GM06990 (cell line): ENCODE measurements at places on chromosomes 16 and 17.

DNA sequence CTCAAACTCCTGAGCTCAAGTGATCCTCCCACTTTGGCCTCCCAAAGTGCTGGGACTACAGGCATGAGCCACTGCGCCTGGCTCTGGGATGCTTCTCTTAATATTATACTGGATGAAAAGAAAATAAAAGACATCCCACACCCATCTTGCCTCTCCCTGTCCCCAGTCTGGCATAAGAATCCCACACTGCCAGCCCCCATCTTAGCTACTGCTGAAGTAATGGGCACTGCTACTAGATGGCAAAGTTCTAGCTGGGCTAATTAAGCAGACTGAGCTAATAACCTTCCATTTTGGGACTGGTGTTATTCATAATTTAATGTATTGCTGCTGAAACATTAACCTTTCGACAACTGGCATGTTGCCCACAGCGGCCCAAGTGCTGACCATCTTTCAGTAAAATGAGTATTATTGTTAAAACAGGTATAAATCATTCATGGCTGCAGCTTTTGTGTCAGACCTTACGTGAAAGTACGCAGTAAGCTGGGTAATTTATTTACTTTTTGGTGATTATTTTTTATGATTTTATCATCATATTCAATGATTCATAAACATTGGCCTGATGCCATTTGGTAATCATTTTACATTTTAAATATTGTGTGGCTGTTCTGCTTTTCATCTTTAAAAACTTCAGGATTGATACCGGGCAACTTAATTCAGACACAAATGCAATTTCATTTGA is 47.4 kb upstream of the ZFHX3 start:
- DNase-seq: no peak

- DNase-seq: no peak
Observed at GRCh38 chr17:18916816-18917500, 35.0 kb upstream of the SLC5A10 start.

DNA sequence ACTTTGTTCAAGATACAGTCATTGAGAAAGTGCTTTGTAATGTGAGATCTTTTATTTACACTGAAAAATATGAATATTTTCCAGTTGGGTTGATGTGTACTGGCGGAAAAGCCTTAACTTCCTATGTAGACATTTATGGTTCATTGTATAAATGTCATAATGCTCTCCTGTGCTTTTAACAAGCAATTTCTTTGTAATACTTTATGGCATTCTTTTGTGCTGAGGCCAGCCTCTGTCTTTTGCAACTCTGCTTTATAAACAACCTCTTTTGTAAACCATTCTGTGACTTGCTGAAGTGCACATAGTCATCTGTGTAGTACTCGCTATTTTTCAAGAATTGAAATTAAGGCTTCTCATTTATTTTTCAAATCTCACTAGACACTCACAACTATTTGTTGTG is 291.2 kb downstream of the CDH11 start:
- no peak for DNase-seq

- DNase-seq: no peak
Observed at GRCh38 chr16:85782451-85782850, 16.9 kb downstream of the EMC8 start.

- no peak for DNase-seq
Observed at GRCh38 chr16:12781777-12782176, 21.9 kb downstream of the CPPED1 start.

GRCh38 chr16:56041556-56042140 is 149.6 kb upstream of the GNAO1 start:
- peak; percentile 6 for DNase-seq

DNA sequence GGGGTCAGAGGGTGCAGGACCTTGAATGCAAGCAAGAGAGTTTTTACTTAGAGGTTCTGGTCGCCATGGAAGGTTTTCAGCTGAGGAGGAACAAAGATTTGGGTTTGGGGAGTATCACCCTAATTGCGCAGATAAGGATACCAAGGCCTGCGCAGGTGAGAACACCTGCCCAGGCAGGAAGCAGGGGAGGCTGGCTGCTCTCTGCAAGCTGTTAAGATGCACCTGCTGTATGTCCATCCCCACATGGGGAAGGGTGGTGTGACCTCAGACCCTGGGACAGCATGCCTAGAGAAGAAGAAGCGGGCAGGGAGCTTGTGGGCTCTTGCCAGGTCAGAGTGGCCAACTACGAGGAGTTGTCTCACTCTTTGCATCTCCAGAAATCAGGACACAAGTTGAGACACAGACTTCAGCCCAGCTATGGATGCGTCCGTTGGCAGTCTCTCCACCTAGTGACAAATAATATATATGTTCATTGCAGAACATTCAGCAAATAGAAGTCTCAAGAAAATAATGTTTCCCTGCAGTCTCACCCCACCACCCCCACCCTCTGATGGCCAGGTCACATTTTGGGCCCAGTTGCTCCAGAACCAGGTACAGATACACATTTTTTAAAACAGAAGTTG is 77.7 kb downstream of the SREBF1 start:
- DNase-seq: no peak

GRCh38 chr17:7862692-7863437 is 5.1 kb downstream of the CYB5D1 start:
- no peak for DNase-seq

DNA sequence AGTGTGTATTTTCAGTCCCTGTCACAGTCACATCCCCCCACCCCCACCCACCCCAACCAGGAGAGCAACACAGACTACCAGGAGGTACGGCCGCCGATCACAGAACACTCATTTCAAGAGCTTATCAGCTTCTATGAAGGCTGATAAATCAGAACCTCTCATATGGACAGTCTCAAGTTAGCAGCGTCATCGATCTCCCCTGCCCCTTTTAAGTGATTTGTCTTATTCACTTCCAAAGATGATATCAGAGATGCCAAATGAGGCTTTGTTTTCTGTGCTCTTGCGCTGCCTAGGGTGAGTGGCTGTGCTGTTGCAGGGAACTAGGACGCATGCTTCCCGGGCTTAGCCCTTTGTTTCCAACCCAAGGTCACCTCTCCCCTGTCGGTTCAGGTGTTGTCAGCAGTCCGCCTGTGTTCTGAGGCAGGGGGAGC is 26.8 kb upstream of the PMFBP1 start:
- DNase-seq: no peak

GRCh38 chr17:45942284-45942683 is 47.9 kb downstream of the MAPT start:
- DNase-seq: no peak

DNA sequence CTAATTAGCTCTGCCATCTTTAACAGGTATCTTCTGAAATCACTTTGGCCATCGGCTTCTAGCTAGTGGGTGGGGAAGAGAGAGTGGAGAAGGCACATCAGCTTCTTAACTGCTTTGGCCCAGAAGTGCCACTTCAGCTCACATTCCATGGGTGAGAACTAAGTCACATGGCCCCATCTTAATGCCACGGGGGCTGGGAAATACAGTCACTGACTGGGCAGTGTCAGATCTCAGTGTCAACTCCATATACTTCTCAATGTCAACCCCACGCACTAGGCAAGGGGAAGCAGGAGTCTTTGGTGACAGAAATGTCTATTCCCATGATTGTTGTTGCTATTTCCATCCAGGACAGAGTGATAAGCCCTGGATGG is 29.4 kb downstream of the CCR7 start:
- no peak for DNase-seq

- DNase-seq: no peak
Observed at GRCh38 chr16:54927125-54928015, 3.3 kb upstream of the IRX5 start.

DNA sequence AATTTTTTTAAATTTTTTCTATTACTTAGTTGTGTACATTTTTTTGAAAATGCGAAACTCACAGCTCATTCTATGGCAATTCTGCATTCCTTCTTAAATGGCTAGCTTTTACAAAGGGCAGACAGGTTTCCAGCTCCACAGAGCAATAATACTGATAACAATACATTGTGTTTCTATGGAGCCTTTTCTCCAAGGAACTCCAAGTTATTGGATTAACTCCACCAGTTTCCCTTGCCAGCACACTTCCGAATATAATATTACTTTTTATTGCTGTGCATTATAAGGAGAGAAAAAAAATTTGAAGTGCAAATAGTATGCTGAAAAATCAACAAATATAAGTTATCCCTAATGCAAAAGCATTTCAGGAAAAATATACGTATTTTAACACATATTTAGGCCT is 127.5 kb upstream of the PSMD7 start:
- DNase-seq: no peak

DNA sequence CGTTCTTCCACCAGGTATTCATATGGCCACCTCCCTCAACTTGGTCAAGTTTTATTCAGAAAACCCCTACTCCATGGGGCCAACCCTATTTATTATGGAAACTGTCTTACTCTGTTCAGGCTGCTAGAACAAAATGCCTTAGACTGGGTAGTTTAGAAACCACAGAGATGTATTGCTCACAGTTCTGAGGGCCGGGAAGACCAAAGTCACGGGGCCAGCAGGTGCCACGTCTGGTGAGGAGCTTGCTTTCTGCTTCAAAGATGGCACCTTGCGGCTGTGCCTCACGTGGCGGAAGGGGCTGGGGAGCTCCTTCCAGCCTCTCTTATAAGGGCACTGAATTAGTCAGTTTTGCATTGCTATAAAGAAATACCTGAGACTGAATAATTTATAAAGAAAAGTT is 74.3 kb downstream of the AXIN2 start:
- no peak for DNase-seq

DNA sequence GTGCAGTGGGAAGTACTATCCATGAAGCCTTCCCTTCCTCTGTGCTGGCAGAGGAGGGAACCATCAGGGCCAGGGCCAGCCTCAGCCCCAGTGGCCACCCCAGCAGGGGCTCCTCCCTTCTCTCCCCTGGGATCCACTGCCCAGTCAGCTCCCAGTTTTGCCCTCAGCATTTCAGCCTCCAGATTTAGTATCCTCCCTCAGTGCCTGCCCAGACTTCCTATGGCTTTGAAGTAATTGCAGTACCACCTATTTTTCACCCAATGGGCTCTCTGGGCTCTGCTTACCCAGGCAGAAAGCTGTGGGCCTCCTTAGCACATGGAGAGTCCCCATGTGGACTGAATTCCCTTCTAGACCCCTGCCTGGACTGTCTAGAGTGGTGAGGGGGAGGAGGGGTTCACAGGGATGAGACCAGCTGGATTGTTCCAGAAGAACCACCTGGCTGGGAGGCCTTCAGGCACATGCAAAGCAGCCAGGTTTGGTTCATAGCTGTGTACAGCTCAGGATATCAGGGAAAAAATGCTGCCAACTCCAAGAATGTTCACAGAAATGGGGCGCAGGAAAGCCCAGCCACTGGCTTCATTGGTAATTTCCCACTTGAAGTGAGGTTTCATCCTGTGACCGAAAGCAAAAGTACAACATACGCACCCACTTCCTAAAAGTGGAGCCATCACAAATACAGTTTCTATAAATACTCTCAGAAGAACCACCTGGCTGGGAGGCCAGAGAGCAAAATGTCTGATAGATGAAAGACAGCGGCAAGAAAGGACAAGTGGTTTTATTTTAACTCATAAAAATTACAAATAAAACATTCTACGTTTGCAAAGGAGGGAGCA is 15.2 kb upstream of the HERPUD1 start:
- DNase-seq: peak; percentile 53

DNA sequence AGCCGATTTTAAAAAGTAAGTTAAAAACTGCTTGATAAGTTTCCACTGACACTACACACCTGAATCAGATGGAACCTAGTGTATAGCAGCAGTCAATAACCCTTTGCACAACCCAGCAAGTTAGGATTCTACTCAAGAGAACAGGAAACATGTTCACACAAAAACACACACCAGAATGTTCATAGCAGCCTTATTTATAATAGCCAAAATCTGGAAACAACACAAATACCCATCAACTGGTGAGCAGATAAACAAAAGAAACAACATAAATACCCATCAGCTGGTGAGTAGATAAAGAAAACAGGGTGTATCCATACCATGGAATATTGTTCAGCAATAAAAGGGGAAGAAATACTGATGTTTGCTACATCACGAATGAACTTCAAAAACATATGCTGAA is 2.7 kb upstream of the CDH11 start:
- DNase-seq: no peak

GRCh38 chr17:69528035-69528434 is 113.5 kb downstream of the MAP2K6 start:
- no peak for DNase-seq

- DNase-seq: no peak
Observed at GRCh38 chr17:75240394-75241142, 20.8 kb downstream of the GGA3 start.

GRCh38 chr16:30967795-30968194 is 10.2 kb downstream of the SETD1A start:
- no peak for DNase-seq

GRCh38 chr16:80994451-80994850 is 12.2 kb downstream of the CMC2 start:
- no peak for DNase-seq

DNA sequence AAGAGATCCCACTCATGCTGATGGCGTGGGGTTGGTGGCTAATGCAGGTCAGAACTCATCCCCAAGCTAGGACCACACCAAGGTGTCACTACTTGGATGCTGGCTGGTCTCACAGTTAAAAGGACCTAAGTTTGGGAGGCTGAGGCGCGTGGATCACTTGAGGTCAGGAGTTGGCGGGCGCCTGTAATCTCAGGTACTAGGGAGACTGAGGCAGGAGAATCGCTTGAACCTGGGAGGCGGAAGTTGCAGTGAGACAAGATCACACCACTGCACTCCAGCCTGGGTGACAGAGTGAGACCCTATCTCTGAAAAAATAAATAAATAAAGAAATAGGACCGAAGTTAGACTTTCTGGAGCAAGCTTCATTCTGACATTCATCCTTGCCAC is 6.6 kb upstream of the CDC42EP4 start:
- DNase-seq: no peak

DNA sequence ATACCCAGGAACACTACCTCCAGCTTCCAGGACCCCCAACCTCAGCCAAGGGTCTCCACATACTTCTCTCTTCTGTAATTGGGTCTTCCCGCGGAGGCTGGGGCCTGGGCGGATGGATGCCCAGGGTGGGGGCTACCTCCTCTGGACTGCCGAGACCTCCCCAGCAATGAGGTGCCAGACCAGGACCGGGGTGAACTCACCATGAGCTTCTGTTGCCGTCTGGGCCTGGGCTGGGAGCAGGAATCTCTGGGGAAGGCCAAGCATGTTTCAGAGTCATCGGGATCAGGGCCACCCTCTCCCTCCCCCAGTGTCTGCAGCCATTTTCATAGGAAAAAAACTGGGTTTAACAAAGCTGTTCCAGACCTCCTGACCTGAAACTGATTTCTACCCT is 10.3 kb upstream of the BAHCC1 start:
- no peak for DNase-seq

DNA sequence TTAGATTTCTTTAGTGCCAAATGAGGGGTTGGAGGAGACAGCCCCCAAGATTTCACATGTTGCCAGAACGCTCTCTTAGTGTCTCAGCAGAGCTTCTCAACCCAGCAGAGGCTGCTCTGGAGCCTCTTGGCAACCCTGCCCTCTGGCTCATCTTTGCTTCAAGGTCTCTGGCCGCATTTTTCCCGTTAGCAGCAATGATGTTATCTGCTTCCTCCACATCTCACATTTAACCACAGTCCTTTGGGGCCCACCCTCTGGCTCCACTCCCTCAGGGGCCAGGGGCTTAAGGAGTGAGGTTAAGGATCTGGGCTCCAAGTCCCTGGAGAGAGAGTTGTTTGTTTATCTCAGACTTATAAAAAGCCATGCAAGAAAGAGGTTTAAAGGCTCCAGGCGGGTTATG is 3.3 kb upstream of the XYLT1 start:
- DNase-seq: no peak
